ENCODE measurements at places on chromosomes 1 and 21. TPM values are rescaled to one million over a fixed set of nuclear protein-coding genes. Genes with fewer than 3 reads are reported as not detected.

DNA sequence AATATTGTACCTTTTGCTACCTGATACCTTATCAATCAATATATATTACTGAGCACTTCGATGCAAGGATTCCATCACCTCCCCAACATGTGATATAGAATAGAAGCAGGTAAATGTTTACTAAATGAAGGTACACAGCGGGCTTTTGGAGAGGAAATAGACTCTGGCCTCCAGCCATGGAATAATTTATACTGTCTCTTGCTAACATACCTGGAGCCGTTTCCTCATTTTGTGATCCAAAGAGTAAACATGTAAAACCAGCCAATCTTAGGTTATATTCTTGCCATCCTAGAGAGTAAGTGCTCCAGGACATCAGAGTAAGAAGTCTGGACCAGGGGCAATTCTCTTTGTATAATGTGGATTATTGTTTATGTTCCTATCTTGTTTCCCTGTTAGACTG, 39.4 kb downstream of the NDUFS5 start:
- no peak for DNase-seq

DNA sequence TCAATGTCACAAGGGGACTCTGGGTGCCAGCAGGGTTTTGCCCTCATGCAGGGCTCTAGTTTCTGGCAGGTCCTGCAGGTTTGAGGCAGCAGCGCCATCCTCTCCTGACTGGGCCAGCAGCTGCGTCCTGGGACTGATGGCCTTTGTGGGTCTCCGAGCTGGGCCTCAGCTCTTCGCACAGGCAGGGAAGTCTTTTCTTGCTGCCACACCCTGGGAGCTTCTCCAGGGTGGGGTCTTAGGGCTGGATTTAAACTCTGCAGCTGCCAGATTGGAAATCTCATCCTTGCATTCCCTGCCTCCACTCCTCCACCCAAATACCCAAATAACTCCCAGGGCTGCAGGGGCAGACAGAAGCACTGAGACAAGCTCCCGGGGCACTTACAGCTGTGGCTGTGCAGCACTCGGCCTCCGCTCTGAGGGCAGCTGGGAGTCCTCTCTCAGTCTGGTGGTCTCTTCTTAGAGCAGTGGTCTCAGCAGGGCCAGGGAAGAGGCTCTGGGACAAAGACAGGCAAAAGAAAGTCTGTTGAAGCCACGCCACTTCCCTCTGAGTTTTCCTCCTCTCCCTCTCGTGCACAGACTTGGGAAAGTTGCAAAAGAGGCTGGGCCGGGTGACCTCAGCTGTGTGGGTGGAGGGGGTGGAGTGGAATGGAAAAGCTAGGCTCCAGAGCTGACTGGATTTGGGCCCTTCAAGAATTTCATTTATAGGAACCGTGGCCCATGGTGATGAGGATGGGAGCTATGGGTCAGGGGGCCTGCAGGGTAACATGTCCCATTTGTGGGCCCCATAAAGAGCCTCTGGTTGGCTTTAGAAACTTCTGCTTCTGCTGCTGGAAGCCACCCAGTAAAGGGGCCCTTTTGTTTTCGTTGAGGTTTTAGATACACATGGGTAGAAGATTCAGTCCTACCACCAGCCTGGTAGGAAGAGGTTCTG, at the start of gene RAB7B:
Gene RAB7B, minus strand, starts transcription at position 525 of the 931 bp plus-strand sequence. CDS start 9,260 bp downstream, outside the sequence.
- no peak for DNase-seq

- DNase-seq: no peak
Observed at GRCh38 chr1:184276416-184276815, 110.4 kb upstream of the C1orf21 start.

The CFAP141 gene
- total RNA-seq: not detected
